ENCODE measurements at places on chromosomes 5 and 9.
A peak's percentile ranks its signal among the peaks of the same experiment; 100 is the strongest.

DNA sequence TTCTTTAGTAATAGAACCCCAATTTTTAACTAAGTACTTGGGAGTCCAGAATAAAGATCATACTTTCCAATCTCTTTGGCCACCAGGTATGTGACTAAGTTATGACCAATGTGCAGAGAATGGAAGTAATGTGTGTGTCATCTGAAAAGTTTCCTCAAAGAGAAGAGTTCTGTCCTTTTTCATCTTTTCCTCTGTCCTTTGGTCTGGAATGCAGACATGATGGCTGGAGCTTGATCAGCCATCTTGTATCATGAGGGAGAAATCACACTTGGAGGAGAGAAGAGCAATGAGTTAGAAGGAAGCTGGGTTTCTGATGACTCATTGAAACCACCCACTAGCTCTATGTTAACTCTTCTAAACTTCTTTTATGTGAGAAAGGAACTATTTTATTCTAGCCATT is 5.5 kb upstream of the CPEB4 start:
- no peak for DNase-seq

GRCh38 chr9:116939614-116940013 is 252.5 kb downstream of the TRIM32 start:
- DNase-seq = no peak

DNA sequence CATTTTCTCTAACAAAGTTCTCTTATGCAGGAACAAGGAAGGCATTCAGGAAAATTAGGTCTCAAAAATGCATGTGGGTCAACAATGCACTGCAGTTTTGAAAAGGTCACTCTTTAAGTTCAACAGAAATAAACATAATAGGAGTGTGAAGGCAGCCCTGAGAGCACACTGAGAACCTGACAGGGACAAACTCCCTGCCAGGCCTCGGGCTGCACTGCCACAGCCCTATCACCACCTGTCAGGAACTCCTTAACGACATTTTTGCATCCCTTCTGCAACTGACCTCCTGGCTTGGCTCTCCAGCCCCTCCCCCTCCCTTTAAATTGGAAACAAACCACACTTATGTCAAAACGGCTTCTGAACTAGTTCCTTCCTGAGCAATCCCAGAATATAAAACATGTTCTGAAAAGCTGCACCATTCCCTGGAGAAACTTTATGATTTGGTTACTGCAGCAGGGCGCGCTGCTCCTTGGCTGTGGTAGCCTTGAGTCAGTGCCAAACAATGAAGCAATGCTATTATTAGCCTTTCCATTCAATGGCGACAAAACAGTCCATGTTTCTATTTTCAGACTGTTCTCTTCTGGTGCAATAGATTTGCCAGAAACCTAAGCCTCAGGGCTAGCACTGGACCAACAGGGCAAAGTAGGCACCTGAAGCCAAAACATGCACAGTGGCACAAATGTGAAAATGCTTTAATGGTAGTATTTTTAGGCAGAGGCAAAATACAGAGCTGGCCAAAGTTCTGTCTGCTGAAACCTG is 160.1 kb upstream of the ZNF608 start:
- no peak for DNase-seq

- no peak for DNase-seq
Measured at GRCh38 chr5:55569513-55569865, 34.7 kb upstream of the PLPP1 start.

- DNase-seq = no peak
Measured at GRCh38 chr5:141186897-141187512, at the start of gene PCDHB9. PCDHB9 (plus strand) TSS chr5:141187161; CDS start chr5:141187319, 158 bp downstream.

DNA sequence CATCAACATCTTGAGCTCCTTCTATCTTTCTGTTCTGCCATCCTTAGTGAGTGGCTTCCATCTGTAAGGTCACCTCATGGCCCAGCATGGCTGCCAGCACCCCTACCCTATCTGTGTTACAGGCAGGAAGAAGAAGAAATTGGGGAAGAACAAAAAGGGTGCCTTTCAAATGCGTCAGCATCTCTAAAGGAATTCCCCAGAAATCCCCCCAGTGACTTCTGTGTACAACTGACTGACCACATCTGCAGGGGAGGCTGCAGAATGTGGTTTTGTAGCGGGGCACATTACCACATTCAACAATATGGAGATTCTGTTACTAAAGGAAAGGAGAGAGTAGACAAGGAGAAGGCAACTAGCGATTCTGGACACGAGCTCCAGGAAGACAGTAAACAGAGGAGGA is 40.1 kb downstream of the ALG2 start:
- no peak for DNase-seq

- no peak for DNase-seq
Measured at GRCh38 chr9:127182901-127183746, 60.7 kb upstream of the ANGPTL2 start.

DNA sequence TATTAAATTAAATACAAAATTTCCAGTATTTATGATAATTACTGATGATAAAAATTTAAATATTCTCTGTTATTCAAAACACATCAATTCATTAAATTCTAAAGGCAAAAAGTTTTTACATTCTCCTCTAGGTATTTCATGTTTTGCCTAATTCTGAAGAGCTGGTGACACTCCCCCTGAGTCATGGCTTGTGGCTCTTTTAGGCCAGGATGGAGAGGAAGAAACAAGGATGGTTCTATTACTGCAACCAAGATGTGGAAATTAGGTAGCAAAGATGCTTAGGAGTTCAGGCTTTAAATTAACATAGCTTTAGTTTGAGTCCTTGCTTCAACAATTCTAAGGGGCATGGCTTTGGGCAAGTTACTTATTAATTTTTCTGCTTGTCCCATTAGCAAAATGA is 1295.8 kb downstream of the EFNA5 start:
- no peak for DNase-seq

DNA sequence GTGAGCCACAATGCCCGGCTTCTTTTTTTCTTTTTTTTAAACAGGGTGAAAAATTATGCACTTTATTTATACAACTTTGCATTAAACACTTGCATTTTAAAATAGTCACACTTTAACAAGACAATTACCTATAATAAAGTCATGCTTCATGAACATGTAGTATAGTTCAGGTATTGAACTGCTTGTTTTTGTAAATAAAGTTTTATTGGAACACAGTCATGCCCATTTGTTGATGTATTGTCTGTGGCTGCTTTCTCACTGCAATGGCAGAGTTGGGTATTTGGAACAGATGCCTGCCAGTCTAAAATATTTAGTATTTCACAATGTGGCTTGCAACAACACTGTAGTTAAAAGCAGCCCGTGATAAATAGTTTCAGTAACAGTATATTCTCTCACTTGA is 32.8 kb upstream of the CCL21 start:
- DNase-seq = no peak

DNA sequence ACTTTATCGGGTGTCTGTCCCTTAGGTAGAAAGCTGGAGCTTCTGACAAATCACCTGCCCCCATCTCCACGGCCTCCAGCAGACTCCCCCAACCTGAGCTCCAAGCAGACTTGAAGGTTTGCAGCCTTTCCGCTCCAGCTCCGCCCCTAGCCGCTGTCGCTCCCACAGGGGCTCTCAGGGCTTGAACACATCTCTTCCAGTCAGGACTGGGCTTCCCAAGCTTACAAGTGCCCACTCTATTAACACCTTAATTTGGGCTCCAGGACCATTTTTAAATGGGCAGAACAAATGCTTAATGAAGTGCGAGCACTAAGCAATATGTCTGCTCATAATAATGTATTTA is 17.2 kb upstream of the SLC25A51 start:
- no peak for DNase-seq

DNA sequence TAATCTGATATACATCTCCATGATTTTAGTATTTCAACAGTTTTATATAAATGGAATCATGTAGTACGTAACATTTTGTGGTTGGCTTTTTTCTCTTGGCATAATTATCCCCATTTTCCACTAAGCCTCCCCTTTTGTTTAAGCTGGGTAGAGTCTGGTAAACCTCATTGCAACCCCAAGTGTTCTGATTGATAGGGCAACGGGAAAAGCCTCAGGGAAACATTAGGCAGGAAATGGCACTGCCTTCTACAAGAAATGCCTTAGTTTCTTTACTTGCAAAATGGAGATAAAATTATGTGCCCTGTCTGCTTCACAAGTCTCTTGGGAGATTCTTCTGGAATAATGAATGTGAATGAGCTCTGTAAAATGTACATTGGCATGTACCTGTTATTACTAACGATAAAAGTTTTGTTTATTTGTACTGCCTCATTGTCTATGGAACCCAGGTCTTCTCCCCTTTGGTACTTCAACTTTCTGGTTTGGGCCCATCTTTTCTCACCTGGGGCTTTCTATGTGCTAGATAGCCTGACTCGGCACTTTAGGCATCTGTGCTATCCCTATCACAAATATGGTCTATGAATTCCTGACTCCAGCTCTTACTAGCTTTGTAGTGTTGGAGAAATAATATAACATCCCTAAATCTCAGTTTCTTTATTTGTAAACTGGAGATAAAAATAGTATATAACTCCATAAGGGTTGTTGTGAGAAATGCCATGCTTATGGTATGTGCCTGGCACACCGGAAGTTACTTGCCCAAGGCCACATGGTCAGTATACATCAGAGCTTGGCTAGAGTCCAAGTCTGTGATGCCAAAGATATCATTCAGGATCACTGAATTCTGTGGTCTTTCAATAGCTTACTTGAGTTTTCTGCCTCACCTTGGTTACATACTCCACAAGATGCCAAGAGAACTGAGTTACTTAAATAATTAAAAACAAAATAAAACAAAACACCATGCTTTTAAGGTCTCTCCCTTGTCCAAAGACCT is 48.2 kb upstream of the ZNF169 start:
- no peak for DNase-seq

DNA sequence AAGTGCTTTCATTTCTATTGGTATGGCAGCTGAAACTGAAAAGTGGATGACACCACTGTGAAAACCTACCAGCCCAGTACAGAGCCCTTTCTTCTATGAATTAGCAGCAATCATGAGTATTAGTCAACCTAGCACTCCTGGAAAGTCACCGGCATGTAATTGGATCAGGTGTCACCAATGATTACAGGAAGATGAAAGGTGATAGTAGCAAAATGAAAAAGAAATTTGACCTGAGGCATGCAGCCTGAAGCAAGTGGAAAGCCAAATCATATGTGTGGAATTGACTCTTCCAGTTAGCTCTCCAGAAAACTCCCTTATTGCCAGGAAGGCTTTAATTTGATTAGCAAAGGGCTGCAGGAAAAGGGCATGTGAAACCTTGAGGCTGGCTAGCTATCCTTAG is 81.2 kb upstream of the NAA35 start:
- no peak for DNase-seq

- no peak for DNase-seq
Measured at GRCh38 chr5:89313044-89313443, 430.1 kb upstream of the MEF2C start.

DNA sequence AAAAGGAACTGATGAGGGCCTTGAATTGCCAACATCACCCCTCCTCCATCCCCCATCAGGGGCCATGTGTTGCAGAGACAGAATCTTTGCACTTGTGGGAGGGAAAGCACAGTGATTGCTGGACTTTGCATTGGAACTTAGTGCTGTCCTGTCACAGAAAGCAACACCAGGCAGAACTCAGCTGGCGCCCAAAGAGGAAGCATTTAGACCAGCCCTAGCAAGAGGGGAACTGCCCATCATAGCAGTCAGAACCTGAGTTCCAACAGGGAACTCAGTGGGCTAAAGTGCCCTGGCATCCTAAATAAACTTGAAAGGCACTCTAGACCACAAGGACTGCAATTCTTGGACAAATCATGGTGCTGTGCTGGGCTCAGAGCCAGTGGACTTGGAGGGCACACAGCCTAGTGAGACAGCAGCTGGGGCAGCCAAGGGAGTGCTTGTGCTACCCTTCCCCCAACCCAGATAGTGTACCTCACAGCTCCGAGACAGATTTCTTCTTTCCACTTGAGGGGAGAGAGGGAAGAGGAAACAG is 128.1 kb downstream of the ACTL7B start:
- DNase-seq = no peak

- no peak for DNase-seq
Measured at GRCh38 chr5:40266952-40267351, 412.8 kb upstream of the PTGER4 start.

- no peak for DNase-seq
Measured at GRCh38 chr5:62581836-62582597, 3.4 kb downstream of the LRRC70 start.

- no peak for DNase-seq
Measured at GRCh38 chr5:144032375-144032774, 138.1 kb downstream of the YIPF5 start.

DNA sequence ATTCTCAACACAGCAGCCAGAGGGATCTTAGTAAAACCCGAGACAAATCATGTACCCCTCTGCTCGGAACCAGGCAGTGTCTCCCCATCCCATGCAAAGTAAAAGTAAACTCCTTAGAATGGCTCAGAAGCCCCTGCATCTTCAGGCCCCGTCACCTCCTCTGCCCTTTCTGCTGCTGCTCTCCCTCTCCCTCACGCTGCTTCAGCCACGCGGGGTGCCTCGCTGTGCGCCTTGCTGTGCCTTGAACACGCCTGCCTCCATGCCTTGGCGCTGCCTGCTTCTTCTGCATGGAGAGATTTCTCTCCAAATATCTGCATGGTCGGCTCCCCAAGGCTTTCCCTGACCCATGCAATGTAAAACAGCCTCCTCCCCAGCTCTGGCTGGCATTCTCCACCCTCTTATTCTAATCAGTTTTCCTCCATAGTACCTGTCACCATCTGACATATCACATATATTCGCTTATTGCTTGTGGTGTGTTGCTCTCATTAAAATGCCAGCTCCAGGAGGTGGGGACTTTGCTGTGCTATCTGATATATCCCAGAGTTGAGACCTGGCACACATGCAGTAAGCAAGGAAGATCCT is 8.0 kb downstream of the GPRIN1 start:
- DNase-seq = no peak

DNA sequence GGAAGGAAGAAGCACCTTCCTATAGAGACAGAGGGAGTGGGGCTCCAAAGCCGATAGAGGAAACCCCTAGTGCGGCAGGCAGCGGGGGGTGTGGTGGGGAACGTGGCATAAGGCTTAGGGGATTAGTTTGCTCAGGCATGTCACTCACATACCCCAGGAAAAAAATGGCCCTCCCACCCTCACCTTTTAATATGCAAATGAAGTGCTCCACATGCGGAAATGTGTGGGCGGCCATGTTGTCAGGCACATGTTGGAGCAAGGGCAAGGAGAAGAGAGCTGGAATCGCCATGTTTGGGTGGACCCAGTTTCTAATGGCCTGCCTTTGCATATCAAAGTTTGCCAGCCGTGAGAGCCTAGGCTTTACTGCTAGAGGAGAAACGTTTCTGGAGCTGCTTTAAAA is 758.8 kb downstream of the NR2F1-AS1 start:
- no peak for DNase-seq

- DNase-seq = peak; percentile 64
Measured at GRCh38 chr5:10695055-10695649, 65.9 kb downstream of the DAP start.

DNA sequence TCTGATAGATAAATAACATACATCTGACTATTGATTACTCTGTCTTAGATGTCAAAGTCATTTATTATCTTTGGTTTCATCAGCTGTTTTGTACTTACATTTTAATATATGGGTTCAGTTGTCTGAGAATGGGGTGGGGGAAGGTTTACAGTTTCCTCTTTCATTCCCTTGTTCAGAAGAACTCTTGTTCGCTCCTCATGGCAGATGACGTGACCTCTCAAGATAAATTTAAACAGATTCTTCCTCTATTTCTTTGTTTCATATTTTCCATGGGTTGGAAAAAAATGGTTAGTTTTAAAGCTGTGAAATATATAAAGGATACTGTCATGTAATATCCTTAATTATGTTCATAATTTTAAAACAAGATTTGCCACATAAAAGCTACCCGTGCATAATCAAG is 61.4 kb downstream of the TSSK1B start:
- no peak for DNase-seq

GRCh38 chr5:66945389-66946349 is 250.9 kb downstream of the CD180 start:
- DNase-seq = no peak
